ENCODE measurements at places on chromosomes 1 and 21. TPM values are rescaled to one million over a fixed set of nuclear protein-coding genes. Genes with fewer than 3 reads are reported as not detected.

Gene ARHGEF11
- total RNA-seq, result 52.9 TPM

Gene KCNK1
- total RNA-seq, result 10.4 TPM

Gene BECN2
- total RNA-seq, result not detected

Gene ESPN
- total RNA-seq, result 12.2 TPM

Gene SLAMF9
- not detected for total RNA-seq

Gene IFI44
- 33.5 TPM for total RNA-seq

Gene CSF3R
- 246 TPM for total RNA-seq

Gene GPR52
- 3.8 TPM for total RNA-seq

Gene HTR6
- total RNA-seq, result not detected

Gene DNAJC28
- total RNA-seq, result 1.5 TPM

GRCh38 chr21:36021251-36021837 is 39.0 kb downstream of the SETD4 start:
- DNase-seq, result no peak

GRCh38 chr1:109875874-109876273 is 34.8 kb upstream of the CSF1 start:
- DNase-seq, result no peak

DNA sequence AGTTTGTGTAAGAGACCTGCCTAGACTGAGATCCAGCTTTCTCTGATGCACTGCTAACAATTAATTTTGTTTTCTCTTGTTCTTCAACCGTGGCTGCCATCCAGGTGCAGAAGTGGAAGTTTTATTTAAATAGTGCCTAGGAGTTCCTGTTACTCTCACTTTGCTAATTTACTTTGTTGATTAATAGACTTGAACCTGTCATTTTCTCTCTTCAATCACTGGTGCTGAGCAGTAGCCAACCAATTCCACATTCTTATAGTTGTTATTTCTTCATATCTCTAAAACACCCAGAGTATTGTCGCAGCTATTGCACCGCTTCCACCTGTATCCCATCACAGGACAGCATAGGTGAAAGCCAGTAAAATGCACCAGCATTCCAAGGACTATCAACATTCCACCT is 157.2 kb downstream of the PDE4B start:
- DNase-seq, result no peak

DNA sequence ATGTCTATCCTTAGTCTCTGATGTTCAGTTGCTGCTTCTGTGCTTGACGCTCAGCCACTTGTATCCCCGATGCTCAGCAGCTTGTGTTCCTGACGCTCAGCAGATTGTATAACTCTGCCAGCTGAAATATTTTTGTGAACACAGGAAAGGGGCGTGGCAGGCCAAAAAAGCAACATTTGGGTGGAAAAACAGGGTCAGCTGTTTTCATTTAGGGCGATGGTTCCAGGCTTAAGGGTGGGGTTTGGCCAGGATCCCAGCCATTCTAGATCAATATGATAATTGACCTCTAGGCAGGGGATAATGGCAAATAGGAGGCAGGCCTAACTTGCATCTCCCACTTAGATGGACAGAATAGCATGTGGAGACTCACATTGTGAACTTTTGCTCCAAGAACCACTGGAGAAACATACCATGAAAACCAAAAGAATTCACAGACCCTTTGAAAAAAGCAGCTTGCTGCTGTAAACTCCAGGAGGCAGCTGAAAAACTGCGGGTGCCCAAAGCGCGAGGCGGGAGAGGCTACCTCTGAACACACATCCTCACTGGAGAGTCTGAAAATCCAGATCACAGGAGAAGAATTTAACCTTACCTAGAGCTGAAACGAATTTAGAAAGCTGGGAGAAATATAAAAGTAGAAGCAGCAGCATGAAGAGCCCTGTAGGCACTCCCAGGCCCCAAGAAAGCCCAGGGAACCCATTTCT is 58.3 kb downstream of the ZNF648 start:
- no peak for DNase-seq

GRCh38 chr1:106978477-106979322 is 77.8 kb upstream of the PRMT6 start:
- DNase-seq, result no peak

DNA sequence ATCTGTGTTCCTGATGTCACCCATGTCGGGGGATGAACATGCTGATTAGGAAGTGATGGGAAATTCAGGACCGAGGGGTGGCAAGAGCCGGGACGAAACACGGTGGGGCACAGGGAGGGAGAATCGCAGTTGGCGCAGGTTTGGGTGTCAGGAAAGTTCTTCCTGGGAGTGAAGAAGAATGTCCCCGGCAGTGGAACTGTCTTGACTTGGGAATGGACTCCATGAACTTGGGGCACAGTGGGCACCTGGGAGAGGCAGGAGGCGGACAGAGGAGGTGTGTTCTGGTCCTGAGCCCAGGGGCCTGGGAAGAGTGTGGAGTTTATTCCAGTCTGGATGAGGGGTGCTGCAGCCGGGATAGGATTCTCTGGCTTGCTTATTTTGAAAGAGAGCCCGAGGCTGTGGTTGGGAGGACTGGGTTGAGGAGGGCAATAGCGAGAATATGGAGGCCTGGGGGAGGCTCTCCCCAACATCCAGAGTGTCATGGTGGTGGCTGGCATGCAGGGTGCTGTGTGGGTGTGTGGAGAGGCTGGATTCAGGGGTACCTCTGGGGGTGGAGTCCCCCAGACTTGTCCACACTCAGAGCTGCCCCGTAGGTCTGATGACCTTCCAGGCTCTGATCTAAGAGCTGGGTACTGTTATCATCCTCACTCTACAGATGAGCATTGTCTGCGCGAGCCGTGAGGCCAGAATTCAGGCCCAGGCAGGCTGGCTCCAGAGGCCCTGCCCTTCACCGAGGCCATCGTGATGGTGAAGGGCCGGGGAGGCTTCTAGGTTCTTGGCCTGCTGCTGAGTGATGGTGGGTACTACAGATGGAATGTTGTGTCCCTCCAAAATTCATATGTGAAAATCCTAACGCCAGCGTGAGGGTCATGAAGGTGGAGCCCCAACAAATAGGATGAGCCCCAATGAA is 274.5 kb upstream of the C1orf174 start:
- DNase-seq, result no peak

DNA sequence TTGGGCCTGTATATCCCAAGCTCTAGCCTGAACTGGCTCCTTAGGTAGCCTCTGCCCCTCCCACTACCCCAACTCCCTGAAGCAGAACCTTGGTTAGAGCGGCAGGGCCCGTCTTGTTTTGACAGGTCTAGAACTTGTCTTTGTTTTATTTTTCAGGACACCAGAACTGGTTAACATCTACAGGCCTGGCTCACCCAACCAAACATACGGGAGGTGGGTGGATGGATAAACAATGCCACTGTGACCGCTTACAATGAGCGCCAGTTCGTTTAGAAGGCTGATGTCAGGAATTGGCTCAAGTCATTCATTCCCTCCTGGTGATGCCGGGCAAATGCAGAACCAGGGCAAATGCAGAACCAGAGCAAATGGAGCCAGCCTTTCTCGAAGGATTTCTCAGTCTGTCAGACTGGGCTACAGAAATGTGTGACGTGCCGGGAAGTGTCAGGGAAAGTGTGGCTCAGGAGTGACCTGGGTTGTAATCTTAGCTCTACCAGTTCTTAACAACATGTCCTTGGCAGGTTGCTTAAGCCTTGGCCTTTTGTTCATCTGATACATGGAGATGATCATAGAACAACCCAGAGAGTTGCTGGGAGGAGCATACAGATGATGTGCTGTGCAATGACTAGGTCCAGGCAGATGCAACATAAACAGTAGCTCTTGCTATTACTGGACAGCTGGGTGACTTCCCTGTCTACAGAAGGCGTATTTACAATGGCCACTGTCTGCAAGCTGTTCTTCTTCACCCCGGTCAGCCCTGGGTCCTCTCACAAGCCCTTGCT is 30.5 kb upstream of the BTG2 start:
- no peak for DNase-seq

DNA sequence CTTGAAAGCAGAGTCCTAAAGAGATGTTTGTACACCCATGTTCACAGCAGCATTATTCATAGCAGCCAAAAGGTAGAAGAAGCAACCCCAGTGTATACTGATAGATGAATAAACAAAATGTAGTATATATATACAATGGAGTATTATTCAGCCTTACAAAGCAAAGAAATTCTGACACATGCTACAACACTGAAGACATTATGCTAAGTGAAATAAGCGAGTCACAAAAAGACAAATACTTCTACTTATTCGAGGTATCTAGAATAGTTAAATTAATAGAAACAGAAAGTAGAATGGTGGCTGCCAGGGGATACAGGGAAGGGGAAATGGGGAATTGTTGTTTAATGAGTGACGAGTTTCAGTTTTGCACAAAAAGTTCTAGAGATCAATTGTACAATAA is 23.5 kb downstream of the COP1 start:
- DNase-seq, result no peak

- DNase-seq, result no peak
Measured at GRCh38 chr1:93620841-93621210, 60.8 kb downstream of the BCAR3 start.

GRCh38 chr1:218939095-218939494 is 234.6 kb upstream of the LYPLAL1 start:
- no peak for DNase-seq

DNA sequence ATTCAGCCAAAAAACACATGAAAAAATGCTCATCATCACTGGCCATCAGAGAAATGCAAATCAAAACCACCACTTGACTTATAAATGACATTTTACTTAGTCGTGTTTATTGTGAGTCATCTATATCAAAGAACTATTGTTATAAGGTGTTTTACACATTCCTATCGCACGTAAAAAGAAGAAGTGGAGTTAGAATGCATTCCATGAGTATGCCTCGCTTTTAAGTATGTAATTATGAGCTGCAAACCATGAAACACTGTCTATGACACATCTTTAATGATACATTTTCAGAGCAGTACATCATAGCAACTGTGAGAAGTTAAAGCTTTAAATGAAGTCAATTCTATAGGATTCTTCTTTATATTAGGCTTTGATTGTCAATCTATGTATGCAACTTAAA is 614.3 kb upstream of the ADAMTS5 start:
- no peak for DNase-seq

- DNase-seq, result no peak
Measured at GRCh38 chr1:115865704-115866380, 24.9 kb upstream of the NHLH2 start.

DNA sequence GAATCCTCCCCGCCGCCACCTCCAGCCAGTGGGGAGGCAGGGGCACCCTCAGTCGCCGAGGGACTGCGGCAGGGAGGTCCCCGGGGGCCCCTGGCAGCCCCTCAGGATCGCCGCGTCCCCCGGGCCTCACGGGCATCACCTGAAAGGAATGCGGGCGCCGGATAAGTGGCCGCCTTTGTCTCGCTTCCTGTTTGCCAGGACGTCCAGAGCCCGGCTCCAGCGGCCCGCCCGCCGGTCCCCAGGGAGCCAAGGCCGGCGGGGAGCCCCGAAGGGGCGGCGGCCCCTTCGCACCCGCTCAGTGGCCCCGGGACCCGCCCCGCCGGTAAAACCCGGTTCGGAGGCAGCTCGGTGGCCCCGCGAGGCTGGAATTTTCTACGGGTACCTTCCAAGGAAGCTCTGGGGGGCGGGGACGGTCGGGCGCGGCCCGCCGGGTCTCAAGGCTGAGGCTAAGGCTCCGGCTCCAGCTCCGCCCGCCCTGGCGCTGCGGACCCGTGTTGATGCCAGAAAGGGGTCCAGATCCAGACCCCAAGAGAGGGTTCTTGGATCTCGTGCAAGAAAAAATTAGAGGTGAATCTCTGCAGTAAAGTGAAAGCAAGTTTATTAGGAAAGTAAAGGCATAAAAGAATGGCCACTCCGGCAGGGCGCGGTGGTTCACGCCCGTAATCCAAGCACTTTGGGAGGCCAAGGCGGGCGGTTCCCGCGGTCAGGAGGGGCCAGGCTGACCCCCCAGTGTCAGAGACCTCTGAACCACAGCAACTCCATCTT is 12.6 kb downstream of the TINAGL1 start:
- peak; percentile 69 for DNase-seq

DNA sequence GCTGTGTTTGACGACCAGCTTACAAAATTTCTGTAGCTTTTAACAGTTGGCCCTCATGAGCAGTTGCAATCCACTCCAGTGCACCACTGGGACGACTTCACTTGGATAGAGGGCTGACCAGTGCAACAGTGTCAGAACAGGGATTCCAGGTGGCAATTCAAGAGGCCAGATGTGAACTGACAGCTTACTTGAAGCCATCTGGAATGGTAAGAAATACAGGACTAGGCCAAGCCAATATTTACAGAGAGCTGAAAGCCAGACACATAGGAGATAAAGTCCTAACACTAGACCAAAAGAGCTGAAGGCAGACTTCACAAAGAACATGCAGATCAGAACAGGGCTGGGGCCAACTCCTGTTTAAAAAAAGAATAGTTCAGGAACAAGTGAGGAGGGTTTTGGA is 93.5 kb upstream of the NFIA start:
- DNase-seq, result no peak

- no peak for DNase-seq
Measured at GRCh38 chr1:57800376-57800775, 376.5 kb upstream of the DAB1 start.

- no peak for DNase-seq
Measured at GRCh38 chr1:109309347-109309746, 2.5 kb upstream of the MYBPHL start.

All from upper lobe of left lung (tissue), 6 donors.